ENCODE measurements at places on chromosomes 1 and 21.

DNA sequence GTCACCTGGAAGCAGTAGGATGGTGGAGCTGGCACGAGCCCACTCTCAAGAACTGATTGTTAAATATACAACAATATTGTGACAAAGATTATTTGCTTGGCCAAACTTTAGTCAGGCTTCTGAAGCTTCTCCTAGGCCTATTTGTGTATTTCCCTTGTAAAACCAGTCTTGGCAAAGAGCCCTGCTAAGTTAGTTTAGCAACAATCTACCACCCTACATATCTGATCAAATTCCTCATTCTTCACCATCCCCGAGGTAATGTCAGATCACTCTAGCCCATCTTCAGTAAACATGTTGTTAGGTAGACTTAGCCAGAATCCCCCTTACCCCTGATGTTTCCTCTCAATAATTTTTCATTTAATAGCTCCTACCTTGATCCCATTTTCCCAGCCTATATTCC is 39.6 kb downstream of the XCL1 start:
- no peak for DNase-seq

- DNase-seq, result no peak
Observed at GRCh38 chr1:234458352-234459017, 20.5 kb downstream of the TARBP1 start.

- DNase-seq, result no peak
Observed at GRCh38 chr1:28893403-28894102, 20.8 kb upstream of the EPB41 start.

DNA sequence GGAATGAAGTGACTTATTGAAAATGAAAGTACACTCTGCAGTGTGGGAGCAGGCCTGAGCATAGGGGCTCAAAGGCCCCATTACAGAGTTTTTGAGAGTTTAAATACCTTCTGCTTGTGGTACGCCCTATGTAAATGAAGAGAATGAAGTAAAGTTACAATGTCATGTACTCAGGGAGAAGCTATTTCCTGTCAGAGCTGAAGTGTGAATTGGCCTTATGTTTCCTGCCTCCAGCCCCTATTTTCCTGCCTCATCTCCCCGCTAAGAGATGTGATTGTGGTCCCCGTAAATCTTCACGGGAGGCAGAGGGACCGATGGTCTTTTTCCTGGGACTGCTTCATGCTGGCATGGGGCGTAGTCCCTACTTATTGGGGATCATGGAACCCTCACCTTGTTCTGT is 2.5 kb upstream of the ZNF683 start:
- no peak for DNase-seq

DNA sequence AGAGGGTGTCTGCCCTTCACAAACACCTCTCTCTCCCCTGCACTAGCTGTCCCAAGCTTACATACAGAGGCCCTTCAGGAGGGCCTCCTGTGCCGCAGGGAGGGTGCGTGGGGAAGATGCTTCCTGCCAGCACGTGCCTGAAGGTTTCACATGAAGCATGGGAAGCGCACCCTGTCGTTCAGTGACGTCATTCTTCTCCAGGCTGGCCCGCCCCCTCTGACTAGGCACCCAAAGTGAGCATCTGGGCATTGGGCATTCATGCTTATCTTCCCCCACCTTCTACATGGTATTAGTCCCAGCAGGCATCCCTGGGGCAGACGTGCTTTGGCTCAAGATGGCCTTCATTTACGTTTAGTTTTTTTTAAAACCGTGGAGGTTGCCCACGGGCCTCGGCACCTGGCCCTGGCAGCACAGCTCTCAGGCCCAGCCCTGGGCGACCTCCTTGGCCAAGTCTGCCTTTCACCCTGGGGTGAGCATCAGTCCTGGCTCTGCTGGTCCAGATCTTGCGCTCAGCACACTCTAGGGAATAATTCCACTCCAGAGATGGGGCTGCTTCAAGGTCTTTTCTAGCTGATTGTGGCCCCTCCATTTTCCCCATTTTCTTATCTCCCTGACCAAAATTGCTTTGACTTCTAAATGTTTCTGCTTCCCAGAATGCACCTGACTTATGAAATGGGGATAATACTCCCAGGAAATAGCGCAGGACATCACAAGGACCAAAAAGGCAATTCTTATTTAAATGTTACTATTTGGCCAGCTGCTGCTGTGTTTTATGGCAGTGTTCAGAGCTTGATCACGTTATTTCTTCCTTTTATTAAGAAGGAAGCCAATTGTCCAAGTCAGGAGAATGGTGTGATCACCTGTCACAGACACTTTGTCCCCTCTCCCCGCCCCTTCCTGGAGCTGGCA is 6.1 kb downstream of the NPPA start:
- DNase-seq, result no peak

- DNase-seq, result no peak
Observed at GRCh38 chr21:31332525-31332924, 11.5 kb downstream of the TIAM1 start.

DNA sequence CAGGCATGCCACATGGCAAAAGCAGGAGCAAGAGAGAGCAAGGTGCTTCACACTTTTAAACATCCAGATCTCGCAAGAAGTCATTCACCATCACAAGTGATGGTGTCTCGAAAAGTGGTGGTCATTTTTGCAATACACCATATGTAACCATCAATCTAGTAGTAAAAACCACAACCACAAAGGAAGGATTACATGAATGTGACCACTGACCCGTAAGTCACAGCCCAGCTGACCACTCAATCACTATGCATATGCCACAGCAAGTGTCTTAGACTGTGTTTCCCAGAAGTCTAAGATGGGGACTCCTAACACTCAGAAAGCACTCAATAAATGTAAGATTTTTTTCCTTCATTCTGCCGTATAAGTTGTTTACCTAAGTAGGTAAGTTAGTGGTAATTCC is 76.9 kb downstream of the FH start:
- DNase-seq, result no peak
